ENCODE measurements at places on chromosomes 12 and 14. TPM values are rescaled to one million over a fixed set of nuclear protein-coding genes. Genes with fewer than 3 reads are reported as not detected.

The SCNN1A gene
- total RNA-seq = 16.8 TPM

The DEPDC4 gene
- total RNA-seq = 1.5 TPM

The AGAP2 gene
- total RNA-seq = 4.0 TPM

The ING4 gene
- total RNA-seq = 42.1 TPM

The TDRD9 gene
- 8.2 TPM for total RNA-seq

DNA sequence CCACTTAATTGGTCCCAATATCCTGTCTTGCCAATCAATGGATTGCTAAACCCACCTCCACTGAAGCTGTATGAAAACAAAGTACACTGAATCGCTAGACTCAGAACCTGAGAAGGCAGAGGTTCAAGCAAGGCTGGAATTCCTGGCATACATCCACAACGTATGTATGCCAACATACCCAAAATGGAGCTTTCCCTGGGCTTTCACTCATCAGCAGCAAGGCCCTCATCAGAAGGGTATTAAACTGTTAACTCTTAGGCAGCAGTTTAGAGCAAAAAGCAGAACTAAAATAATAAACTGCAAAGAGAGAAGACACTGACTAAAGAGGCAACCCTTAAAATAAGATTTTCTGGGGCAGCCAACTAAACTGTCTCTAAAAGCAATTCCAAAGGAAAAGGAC lies 13.6 kb downstream of the MED13L start:
- DNase-seq = no peak

- DNase-seq = no peak
Observed at GRCh38 chr12:26425587-26426260, 230.4 kb downstream of the SSPN start.

DNA sequence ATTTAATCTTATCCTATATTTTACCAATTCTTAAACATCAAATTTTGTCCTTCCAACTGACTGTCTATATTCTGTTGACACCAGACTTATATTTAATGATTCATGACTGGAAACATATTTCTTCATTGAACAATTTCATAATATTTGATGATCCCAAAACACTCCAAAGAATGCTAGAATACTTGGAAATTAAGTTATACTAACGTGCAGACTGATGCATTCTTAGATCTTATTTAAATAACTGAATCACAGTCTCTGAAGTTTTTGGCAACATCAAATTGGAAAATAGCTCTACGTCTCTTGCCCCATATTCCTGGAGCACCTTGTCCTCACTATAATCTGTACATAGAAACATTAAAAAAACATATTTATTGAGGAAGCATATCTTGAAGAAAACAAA lies 127.4 kb downstream of the HMGA2 start:
- no peak for DNase-seq

DNA sequence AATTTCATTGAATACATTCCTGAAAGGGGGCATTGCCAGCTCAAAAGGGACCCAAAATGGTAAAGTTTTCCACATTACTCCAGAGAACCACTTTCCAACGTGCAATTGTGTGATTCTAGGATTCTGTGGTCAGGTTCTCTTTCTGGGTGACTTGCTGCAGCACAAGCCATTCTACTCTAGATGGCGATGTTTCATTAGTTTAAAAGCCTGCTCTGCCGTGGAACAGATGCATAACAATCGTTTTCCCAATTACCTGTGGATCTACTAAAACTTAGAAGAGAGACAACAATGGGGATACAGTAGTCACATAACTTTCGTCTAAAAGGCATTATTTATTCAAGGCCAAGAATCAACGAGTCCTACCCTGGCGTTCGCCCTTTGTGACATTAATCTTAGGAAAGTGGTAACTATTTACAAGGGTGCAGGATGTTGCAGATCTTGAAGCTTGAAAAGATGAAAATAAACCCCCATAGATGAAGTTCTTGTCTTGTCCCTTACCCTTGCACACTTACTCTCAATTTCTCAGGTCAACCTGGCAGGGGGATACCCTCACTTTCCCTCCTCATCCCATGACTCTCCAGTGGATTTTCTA lies 400.9 kb downstream of the SNAPC1 start:
- DNase-seq = no peak

- DNase-seq = no peak
Observed at GRCh38 chr14:101175731-101176534, 272.4 kb upstream of the RTL1 start.

DNA sequence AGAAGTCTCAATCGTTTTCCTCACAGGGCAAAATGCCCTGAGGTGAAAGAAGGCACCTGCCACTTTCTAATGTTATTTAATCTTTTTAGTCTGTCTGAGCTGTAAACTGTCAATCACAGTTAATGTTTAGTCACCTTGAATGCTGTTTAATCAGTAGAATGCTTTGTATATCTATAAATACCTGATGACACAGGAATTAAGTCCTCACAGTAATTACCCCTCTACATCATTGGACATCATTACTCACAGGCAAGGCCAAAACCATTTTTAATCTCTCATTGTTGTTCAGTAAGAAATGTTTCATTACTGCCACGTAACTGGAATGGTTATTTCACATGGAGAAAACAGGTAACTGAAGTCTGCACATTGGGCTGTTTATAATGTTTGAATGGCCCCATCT lies 178.8 kb downstream of the EXOC5 start:
- DNase-seq = no peak

DNA sequence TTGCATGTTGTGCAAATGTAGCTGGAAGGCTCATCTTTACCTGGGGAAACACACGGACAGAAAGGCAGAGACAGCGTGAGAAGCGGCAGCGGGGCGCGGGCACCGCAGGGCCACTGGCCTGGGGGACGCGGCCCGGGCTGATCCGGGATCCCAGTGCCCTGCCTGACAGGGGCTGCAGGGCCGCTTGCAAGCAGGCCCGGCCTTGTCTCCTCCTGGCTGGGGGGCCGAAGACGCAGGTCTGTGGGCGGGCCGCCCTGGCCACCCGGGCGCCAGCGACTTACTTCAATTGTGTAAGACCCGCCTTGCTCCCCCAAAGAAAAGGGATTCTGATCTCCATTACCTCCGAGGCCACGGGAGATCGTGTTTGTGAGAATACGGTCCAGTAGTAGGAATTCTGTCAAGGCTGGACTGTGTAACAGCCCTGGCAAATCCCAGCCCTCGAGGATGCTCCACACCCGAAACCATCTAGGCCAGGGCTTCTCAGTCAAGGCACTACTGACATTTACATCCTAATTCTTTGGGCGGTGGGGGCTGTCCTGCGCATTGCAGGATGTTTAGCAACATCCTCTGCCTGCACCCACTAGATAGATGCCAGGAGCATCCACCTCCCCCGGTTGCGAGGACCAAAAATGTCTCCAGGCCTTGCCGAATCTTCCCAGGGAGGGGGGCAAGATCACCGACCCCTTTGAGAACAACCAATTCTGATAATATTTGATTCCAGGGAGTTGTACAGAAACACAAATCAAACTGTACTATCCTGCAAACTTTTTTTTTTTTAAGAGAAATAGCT lies 95.6 kb downstream of the BCL11B start:
- DNase-seq = no peak

- no peak for DNase-seq
Observed at GRCh38 chr12:82600379-82600778, 86.3 kb upstream of the TMTC2 start.

- no peak for DNase-seq
Observed at GRCh38 chr12:47139000-47139681, 59.4 kb upstream of the AMIGO2 start.

DNA sequence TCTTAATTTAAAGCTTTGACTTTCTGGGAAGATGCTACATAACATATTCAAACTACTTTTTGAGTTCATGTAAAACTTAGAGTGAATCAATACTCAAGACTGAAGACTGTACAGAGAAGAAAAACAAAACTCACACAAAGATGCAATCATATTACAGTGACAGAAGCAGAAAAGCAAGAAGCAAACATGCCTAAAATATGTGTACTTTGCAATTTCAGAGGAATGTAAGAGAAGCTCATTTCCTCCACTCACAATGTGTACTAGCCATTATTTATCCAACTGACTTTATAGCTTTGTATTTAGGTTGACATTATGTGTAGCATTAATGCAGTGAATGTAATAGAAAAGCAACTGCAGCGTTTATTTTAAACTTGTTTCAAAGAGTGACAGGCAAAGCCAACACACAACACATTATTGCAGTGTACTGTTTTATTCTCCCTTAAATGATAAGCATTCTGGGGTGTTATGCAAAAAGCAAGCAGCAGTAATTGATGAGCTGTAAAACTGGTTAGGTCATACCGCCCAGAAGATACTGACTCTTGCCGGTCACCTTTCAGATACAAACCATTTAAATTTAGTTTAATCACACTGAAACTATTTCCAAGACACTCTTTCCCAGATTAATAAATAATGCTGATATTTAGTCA lies 88.2 kb upstream of the PAWR start:
- DNase-seq = no peak

DNA sequence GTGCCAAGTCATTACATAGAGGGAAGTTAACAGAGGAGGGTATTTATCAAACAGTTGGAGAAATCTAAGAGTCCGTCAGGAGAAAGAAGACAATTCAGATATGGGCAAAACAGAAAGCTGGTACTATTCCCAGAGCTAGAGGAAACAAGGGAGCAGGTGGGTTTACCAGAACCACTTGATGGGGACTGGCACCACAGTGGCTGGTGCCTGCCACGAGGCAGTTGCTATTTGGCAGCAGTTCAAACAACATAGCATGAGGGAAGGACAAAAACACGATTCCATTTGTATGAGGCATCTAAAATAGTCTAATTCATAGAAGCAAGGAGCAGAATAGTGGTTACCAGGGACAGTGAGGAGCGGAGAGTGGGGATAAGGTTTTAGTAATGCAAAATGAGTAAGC lies 24.6 kb upstream of the KLRD1 start:
- DNase-seq = no peak

DNA sequence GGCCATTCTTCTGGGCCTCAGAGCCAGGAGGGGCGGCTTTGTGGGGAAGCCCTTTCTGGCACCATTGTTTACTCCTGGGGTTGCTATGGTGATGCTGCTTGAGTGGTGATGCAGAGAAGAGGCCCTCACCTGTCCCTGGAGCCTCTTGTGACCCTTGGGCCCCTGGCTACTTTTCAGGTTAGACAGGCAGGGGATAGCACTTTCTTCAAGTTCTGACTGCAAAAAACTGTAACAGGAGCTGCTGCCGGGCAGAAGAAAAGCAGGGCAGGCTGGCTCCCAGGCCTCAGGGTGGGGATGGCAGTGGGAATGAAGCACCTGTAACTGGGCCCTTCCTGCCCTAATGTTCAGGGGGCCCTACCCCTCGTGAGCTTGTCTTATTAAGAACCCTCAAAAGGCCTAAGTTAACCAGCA lies at the start of gene TEX52:
TEX52 (minus strand) TSS at position 19 of the 411 bp plus-strand sequence; CDS start at position 6, 13 bp downstream.
- DNase-seq = no peak

- DNase-seq = no peak
Observed at GRCh38 chr14:82126006-82126405, 592.4 kb upstream of the SEL1L start.

DNA sequence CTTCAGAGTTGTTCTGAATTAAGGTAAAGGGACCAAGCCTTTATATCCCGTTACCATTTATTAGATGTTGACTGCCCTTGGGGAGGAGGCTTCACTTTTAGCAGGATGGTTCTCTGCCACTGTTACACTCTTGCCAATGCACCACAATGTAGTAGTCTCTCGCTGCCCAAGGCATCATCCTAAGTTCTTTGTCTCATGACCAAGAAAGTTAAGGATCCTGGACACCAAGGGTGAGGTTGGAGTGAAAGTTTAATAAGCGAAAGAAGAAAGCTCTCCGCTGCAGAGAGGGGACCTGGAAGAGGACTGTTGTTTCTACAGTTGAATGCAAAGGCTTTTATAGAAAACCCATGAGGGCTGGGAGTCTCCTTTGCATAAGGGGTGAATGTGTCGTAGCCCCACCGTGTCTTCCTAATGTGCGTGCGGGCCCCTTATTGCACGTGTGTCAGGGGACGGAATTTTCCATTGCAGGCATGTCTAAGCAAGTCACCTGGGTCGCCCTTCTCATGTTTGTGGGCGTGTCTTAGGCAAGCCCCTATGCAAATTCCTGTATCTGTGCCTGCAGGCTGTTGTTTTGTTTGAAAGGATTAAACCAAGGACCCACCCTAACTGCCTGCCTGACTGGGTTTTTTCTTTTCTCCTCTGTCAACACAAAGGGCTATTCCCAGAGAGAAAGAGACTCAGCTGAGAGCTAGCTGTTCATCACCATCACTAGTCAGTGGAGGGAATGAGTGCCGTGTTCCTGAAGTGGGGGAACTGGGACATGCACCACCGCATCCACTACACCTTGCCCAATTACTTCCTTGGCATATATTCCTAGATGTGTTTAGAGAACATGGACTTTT lies 17.6 kb upstream of the RNASE1 start:
- no peak for DNase-seq

- no peak for DNase-seq
Observed at GRCh38 chr14:52861403-52861802, 70.0 kb upstream of the GNPNAT1 start.

DNA sequence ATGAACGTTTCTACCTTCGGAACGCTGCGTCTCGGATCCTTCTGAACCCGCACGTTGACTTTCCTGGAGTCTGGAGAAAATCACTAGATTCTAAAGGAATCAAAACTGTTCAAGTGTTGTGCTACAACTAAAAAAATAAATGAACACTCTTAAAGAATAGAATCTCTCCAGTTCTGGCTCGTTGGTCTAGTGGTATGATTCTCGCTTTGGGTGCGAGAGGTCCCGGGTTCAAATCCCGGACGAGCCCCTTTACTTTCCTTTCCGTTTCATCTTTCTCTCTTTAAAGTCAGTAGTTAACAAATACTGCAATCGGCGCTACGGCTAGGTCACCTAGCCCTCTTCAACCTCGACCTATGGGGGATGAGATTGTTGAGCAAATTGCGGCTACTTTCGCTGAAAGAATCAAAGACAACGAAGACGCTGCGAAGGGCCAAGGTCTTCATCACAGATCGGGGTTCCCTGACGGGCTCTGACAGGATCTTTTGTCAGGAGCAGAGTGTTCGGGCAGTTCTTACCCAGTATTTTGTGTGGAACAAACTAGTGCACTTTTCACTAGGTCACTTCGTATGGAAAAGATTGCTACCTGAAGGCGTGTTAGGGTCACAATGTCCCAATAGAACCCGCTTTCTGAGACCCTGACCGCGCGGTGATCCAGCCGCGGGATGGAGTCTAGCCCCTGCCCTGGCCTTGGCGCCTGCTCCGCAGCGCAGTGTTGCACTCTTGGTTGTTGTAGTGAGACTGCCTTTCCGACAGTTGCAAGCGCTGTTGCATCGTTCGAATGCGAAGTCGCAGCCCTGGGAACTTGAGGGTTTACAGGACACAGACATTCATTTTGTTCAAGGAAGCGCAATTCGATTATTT lies 8.4 kb downstream of the OR6S1 start:
- no peak for DNase-seq

- no peak for DNase-seq
Observed at GRCh38 chr12:121057794-121058193, 18.7 kb upstream of the OASL start.
